ENCODE measurements at places on chromosomes 16 and 17.

DNA sequence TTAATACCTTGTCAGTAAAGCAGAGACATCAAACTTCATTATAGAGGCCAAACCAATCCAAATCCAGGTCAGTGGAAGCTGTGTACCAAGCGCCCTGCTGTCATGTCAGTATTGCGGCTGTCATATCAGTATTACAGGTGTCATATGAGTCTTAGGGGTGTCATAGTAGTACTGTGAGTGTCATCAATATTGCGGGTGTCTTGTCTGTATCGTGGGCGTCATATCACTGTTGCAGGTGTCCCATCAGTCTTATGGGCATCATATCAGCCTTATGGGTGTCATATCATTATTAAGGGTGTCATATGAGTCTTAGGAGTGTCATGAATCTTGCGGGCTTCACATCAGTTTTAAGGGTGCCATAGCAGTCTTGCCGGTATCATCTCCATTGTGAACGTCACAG is 6.0 kb upstream of the PRDM7 start:
- no peak for DNase-seq

GRCh38 chr17:57615836-57616757 is 129.0 kb downstream of the CCDC182 start:
- DNase-seq: no peak

GRCh38 chr16:74449470-74449869 is 28.2 kb upstream of the CLEC18B start:
- no peak for DNase-seq

DNA sequence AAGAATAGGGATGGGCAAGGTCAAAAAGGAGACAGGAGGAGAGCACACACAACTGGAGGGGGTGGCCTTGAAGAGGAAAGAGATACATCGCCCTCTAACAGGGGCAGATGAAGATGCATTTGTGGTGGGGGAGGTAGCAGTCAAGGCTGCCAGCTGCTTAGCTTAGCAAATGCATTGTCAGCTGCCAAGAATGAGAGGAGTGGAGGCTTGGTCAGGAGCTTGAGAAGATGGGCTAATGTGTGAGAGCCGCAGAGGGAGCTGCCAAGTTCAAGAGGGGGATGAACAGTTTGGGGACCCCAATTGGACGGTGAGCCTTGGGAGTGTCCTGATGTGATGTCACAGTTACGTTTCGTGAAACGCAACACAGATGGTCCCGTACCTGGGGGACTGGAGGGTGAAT is 28.9 kb upstream of the GNA13 start:
- DNase-seq: no peak

- DNase-seq: no peak
Observed at GRCh38 chr17:74117999-74118421, 85.5 kb upstream of the RPL38 start.

DNA sequence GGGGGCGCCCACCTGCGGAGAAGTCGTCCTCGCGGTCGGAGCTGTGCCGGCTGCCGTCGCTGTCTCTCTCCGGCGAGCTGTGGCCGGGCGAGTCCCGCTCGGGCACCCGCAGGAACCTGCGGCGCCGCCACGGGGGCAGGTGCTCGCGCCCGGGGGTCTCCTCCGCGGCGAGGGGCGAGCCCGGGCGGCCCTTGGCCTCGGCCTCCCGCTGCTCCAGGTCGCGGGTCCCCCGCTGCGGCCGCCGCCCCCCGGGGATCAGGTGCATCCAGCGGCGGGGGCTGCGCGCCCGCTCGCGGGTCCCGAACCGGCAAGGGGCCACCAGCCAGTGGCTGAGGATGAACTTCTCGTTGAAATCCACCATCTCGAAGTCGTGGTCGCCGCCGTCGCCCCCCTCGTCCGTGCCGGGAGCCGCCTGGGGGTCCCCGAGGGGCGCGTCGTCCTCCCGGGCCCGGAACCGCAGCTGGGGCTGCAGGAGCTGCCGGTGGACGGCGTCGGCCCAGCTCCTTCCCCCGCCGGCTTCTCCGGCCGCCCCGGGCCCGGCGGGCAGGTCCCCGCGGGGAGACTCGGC is 41.4 kb upstream of the BHLHA9 start:
- no peak for DNase-seq

DNA sequence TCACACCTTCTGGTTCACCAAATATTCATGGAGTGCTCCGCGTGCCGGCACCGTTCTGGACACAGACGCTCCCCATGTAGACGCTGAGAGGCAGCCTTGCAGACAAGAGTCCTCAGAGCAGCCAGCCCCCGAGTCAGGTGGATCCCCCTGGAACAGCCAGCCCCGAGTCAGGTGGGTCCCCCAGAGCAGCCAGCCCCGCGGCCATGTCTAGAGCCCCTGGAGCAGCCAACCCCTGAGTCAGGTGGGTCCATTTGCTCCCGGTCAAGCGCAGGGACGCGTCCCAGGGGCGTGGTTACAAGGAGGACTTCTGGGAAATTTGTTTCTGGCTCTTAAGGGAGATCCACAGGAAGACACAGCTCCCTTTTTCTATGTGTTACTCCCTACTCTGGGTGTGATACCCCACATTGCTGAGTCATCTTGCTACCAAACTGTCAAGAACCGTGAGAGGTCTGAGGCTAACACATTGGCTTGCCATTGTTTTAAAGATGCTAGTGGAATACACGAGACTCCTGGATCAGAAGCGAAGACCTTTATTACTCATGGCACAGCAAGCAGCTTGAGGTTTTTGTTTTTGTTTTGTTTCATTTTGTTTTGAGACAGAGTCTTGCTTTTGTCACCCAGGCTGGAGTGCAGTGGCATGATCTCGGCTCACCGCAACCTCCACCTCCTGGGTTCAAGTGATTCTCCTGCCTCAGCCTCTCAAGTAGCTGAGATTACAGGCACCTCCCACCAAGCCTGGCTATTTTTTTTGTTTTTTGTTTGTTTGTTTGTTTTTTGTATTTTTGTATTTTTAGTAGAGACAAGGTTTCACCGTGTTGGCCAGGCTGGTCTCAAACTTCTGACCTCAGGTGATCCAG is 43.3 kb upstream of the CBFA2T3 start:
- DNase-seq: no peak

DNA sequence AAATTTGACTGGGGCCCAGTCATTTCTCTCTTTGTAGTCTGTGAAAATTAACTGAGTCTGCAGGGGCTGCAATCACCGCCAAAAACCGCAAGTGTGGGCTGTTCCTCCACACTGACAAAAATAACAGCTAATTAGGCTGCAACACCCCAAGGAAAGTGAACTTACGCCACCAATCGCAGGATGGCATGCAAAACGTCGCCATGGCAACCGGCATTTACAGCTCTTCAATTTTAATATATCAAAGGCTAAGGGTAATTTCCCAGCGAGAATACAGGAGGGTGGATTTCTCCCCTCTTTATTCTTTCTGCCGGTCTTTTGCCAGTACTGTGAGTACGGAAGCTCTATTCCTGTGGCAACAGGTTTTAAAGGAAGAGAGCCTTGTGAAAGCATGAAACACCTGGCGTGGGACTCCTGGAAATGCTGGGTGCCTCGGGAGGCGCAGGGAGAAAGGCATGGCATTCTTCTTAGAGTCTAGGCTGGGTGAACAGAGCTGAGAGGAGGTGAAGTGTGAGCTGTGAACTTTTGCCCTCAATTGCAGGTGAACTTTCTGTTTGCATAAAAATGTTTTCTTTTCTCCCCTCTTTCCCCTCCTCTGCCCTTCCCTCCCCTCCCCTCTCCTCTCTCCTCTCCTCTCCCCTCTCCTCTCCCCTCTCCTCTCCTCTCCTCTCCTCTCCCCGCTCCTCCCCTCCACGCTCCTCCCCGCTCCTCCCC is 399.7 kb downstream of the XYLT1 start:
- no peak for DNase-seq

- no peak for DNase-seq
Observed at GRCh38 chr17:29393436-29393835, 3.3 kb downstream of the TAOK1 start.

- DNase-seq: no peak
Observed at GRCh38 chr17:17537311-17538099, 41.3 kb upstream of the RASD1 start.

GRCh38 chr16:84774810-84775209 is 45.0 kb upstream of the CRISPLD2 start:
- no peak for DNase-seq

DNA sequence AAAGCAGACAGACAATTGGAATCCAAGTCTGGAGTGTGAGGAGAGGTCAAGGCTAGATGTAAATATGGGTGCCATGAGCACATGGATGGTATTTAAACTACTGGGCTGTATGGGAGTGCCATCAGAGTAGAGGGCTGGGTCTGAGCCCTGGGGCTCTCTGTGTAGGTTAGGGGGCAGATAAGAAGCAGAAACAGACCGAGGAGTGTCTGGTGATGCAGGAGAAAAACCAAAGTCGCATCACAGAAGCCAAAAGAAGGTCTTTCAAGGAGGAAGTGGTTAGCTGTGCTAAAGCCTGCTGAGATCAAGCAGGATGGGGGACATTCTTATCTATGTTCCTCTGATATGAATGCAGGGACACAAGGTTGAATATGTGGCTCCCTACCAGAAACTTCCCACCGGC is 1.9 kb downstream of the TSEN54 start:
- DNase-seq: no peak

- no peak for DNase-seq
Observed at GRCh38 chr17:20315311-20315710, 152.0 kb downstream of the LGALS9B start.

GRCh38 chr17:16945663-16946218 is 26.2 kb downstream of the TNFRSF13B start:
- DNase-seq: no peak

DNA sequence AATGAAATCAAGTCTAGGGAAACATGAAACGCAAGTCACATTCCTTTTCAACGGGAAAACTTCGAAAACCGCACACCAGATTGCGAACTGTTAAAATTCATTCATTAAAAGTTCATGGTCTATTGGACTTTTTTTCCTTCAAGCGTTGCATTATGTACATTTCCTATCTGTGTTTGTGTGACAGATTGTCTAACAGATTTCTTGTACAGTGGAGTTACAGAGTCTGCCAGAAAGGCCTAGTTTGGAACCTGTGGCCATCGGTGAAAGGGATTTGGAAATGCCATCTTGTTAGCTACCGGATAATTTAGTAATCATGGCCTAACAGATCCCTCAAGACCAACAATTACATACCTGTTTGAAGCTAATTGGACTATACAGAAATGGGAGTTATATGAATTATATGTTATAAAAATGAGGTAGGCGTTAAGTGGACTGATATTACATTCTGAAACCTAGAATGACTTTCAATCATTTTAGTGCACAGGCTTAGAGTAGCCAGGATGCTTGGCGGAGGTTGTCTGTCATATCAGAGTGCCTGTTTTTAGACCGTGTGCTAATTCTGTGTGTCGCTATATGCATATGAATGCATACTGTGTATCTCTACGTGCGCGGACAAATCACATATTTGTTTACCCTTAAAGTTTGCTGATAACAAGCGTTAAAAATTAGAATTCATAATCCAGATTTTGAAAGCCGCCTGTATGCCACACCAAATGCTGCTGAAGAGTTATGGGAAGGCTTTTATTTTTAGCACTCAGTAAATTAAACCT is 885.4 kb upstream of the RBFOX1 start:
- no peak for DNase-seq

- DNase-seq: no peak
Observed at GRCh38 chr17:76405967-76406647, 21.7 kb downstream of the SPHK1 start.

DNA sequence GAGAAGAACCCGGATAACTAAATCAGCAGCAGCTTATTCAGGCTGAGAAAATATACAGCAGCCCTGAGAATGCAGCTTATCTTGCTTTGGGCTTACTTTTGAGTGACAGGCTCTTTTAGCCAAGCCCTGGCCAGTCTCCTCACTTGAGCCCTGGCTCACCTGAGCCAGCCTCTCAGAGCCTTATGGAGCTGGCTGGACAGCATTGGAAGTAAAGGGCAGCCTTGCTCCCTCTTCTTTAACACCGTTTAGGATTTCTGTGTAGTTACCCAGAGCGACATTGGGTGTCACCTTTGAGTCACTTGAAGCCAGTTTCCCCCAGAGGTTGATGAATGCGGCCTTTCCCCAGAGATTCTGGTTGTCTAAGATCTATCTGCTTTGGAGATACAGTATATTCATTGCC is 7.7 kb upstream of the NPIPB2 start:
- no peak for DNase-seq

GRCh38 chr16:50884066-50884860 is 142.4 kb downstream of the CYLD start:
- DNase-seq: no peak

DNA sequence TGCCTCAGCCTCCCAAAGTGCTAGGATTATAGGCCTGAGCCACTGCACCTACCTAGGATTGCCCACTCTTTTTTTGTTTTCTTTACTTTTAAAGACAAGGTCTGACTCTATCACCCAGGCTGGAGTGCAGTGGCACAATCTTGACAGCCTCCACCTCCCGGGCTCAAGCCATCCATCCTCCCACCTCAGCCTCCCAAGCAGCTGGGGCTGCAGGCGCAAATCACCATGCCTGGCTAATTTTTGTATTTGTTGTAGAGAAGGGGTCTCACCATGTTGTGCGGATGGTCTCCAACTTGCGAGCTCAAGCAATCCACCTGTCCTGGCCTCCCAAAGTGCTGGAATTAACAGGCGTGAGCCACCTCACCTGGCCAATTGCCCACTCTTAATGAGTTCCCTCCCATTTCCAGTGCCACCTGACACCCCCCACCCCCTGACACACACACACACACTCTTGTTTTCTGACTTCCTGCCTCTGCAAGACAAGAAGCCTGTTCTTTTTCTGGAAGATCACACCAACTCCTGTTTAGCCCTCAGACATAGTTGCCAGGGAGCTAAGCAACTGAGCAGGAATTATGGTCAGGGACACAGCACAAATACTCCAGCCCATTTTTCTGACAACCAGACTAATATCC is 2.6 kb downstream of the OVCA2 start:
- DNase-seq: no peak

Measured in mesothelial cell of epicardium (in vitro differentiated cells).